ENCODE measurements at places on chromosomes 6 and 20.

- no peak for DNase-seq
Observed at GRCh38 chr6:44300292-44300823, 12.8 kb downstream of the AARS2 start.

GRCh38 chr20:2114990-2115681 is 13.5 kb downstream of the STK35 start:
- DNase-seq = no peak

GRCh38 chr6:120587381-120587780 is 746.9 kb downstream of the TBC1D32 start:
- no peak for DNase-seq

DNA sequence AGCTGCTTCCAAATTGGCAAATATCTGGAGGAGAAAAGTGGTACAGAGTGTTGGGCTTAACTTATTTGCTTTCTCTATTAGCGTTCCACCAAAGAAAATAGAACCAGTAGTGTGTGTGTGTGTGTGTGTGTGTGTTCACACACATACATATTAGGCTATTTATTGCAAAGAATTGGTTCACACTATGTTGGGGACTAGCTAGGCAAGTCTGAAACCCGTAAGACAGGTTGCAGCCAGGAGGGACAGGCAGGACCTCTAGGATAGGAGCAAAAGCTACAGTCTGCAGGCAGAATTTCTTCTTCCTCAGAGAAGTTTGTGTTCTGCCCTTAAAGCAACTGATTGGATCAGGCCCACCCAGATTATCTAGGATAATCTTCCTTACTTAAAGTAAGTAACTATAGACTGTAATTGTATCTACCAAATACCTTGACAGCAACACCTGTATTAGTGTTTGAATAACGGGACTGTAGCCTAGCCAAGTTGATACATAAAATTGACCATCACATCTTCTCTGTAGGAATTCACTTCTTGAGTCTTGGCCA is 12.8 kb downstream of the KCTD20 start:
- DNase-seq = no peak

GRCh38 chr20:52124821-52125220 is 66.8 kb downstream of the ZFP64 start:
- DNase-seq = no peak

DNA sequence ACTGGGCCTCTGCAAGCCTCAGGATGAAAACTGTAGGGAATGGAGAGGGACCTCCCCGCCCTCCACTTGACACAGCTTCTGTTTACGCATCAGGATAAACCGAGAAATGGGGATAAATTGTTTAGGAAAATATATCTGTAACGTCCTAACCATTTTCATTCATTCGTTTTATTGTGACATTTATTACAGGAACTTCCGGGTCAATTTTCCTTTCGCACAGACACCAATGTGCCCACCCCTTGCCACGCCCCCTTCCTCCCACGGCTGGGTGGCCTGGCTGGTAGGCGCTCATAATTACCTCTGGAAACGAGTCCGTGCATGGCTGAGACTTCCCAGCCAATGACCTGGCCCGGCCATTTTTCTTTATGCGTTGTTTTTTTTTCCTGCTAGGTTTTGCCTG is 96.1 kb downstream of the BMP7 start:
- DNase-seq = no peak

DNA sequence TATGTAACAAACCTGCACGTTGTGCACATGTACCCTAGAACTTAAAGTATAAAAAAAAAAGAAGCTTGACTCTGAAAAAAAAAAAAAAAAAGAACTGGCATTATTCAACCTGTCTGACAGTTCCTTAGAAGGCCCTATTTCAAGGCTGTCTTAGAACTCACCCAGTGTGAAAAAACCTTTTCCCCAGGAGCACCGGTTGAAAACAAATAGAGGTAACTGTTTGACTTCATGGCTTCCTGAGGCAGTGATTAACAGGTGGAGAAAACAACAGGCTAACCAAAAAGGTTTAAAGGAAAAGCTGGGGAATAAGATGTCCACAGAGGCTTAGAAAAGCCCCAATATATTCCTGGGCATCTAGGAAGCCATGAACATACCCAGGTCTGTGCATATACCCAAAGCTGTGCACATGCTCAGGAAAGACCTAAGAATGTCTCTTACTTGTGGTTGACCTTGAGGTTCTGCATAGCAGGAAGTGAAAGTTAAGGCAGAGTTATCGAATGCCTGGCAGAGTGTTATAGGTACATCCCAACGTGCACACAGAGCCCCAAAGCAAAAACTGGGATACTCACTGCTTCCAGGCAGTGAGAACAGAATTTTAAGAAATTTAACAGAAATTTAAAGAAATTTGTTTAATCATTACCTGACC is 7.0 kb downstream of the UQCC1 start:
- DNase-seq = no peak

DNA sequence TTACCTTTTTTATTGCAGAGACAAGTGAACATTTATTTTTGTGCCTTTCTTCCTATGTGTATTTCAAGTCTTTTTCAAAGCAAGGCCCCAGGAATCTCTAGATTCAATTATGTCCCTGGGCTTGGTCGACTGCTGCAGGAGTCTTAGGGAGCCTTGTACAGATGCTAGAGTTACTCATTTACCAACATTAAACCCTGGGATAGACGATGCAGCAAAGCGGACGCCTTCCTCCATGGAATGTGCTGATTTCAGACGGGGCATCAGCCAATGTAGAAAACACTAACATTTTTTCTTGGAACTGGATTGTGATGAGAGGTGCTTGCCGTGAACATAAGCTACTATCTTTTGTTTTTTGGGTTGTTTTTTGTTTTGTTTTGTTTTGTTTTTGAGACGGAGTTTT is 55.9 kb downstream of the CD164 start:
- DNase-seq = no peak

DNA sequence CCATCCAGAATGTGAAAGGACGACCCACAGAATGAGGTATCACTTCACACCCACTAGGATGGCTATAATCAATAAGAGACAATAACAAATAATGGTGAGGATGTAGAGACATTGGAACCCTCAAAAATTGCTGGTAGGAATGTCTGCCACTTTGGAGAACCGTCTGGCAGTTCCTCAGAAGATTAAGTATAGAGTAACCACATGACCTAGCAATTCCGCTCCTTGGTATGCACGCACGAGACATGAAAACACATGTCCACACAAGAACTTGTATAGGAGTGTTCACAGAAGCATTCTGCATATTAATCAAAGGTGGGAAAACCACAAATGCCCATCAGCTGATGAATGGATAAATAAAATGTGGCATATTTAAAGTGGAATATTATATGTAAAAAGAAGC is 100.6 kb downstream of the IRF4 start:
- DNase-seq = no peak

DNA sequence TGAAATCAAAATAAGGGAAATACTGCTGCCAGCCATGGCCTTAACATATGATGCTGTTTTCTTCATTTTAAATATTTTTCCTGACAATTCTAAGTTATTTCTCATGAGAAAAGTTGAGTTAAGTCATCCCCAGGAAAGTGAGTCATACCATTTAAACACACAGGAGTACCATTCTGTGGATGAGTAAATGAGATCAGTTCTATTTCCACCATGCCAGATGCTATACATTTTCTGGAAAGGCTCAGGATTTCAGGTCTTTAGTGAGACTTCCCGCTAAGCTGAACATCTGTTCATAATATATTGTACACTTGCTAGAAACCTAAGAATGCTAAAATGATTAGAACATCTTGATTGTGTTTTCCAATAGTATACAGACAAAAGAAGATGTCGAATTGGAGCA is 256.2 kb upstream of the MANEA start:
- DNase-seq = no peak

- DNase-seq = no peak
Observed at GRCh38 chr6:87110636-87111035, 15.7 kb upstream of the CGA start.

DNA sequence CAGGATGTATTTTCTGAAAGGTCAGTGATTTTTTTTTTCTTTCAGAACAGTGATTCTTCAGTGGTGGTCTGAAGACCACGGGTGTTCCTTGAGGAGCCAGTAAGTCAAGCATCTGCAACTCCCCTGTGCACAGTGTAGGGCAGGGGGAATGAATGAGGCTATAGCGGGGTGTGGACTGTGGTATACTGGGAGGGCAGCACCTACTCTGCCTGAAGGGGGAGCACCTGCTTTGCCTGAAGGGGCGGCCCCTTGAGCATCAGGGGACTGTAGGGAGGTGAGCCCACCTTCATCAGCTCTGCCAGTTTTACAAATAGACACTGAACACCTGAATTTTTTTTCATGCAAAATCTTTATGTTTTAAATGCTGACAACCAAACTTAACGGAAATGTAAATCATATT is 77.5 kb upstream of the RIPOR2 start:
- no peak for DNase-seq

DNA sequence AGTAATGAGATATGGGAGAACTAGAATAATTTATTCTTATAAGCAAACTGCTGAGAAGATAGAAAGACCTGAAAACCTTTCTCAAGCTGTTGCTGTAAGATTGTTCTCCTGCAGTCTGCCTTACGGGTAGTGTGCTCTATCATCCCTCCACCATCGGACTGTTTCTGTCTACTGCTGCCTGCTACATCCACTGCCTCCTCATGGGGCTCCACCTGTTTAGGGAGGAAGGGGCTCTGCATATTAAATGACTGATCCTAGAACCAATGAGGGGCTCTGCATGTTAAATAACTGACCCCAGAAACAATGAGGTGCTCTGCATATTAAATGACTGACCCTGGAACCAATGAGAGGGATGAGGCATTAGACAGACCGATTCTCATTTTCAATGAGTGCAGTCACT is 654.6 kb downstream of the KIF16B start:
- DNase-seq = no peak

- no peak for DNase-seq
Observed at GRCh38 chr6:77334093-77334492, 129.2 kb downstream of the HTR1B start.

DNA sequence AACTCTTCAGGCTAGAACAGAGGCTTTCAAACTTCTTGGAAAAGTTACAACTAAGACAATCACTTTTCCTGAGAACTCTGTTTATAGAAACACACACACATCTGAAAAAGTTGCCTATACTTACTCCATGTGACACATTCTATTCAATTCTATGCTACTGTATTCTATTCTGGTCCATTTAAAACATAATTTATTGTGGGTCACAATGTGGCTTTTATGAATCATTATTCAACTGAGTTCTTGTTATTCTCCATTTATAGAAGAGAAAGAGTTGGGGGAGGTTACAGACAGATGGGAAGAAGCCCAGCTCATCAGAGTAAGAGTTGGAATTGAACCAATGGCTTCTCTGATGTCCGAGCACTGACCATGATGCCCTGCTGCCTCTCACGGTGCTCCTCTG is 21.6 kb upstream of the BCAS1 start:
- no peak for DNase-seq

GRCh38 chr6:160160929-160161646 is 39.5 kb downstream of the SLC22A1 start:
- no peak for DNase-seq

- DNase-seq = no peak
Observed at GRCh38 chr6:100979267-100979666, 98.1 kb upstream of the ASCC3 start.

All from AG09319 (cell line).